ENCODE measurements at places on chromosomes 4 and X. TPM values are rescaled to one million over a fixed set of nuclear protein-coding genes. Genes with fewer than 3 reads are reported as not detected.

Gene RTL5
- total RNA-seq, result 25.6 TPM

- no peak for DNase-seq
- no peaks in the 10 kb centered on the region for H3K36me3 ChIP-seq
- no peak overlapping the region for H3K27ac ChIP-seq
- H3K4me1 ChIP-seq, result no peaks in the 10 kb centered on the region
- no peak overlapping the region for H3K4me3 ChIP-seq
- H3K27me3 ChIP-seq, result no peaks in the 10 kb centered on the region
These were observed 37.6 kb downstream of the ARFIP1 start for GRCh38 chr4:152817331-152817730.

DNA sequence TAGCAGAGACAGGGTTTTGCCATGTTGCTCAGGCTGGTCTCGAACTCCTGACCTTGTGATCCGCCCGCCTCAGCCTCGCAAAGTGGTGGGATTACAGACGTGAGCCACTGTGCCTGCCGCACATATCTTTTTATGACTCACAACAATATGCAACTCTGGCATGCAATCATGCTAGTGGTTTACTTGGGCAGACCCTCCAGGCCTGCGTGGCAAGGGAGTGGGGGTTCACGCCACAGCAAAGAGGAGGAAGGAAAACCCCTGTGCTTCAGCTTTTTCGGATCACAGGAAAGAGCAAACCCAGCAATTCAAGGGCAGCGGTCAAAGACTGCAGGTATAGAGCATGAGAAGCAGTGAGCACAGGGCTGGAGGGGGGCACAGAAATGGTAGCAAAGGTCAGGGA, 48.3 kb upstream of the CD99 start:
- no peak for DNase-seq
- no peaks in the 10 kb centered on the region for H3K36me3 ChIP-seq
- no peak overlapping the region for H3K27ac ChIP-seq
- H3K4me3 ChIP-seq, result no peak overlapping the region
- H3K27me3 ChIP-seq, result no peaks in the 10 kb centered on the region

Gene SLC34A2
- total RNA-seq, result 1.4 TPM

Gene HAND2
- 9.4 TPM for total RNA-seq

Gene PDGFC
- total RNA-seq, result 7.8 TPM

DNA sequence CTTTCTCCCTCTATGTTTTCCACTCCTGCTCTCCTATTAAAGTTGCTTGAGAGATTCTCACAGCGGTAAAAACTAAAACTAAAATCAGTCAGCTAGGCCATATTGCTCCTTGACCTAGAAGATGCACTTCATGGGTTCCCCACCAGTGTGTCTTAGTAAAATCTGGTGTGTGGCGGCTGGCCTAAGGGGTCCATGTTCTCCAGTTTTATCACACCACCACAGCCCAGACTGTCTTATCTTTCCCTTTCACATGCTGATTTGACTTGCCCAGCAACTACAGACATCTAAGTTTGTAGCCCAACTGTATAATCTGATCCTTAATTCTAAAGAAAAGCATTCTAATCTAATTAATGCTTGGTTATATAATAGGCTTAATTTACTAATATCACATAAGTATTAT, 68.0 kb downstream of the ATP8A1 start:
- H3K27ac ChIP-seq, result no peak overlapping the region
- no peaks in the 10 kb centered on the region for H3K4me1 ChIP-seq
- H3K27me3 ChIP-seq, result no peaks in the 10 kb centered on the region
- no peak for DNase-seq
- no peaks in the 10 kb centered on the region for H3K36me3 ChIP-seq
- no peak overlapping the region for H3K4me3 ChIP-seq

GRCh38 chr4:29046186-29046585, 1674.0 kb upstream of the PCDH7 start:
- H3K27me3 ChIP-seq, result no peaks in the 10 kb centered on the region
- DNase-seq, result no peak
- H3K27ac ChIP-seq, result no peak overlapping the region
- H3K4me3 ChIP-seq, result no peak overlapping the region
- H3K36me3 ChIP-seq, result no peaks in the 10 kb centered on the region
- H3K4me1 ChIP-seq, result no peaks in the 10 kb centered on the region

DNA sequence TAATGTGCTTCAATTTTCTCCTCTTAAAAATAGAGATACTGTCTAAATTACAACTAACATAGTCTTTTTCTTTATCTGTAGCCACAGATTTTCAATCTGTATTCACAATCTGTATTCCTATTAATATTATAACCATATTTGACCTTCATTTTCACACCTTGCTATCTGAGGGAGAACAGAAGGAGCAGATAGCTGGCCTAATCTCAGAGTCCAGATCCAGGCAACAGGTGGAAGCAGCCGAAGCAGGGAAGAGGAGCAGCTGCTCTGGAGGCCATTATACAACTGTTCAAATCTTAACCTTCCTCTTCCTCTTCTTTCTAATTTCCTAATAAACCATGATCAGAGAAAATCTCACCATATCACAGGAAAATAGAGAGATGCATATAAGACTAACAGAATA, 14.2 kb downstream of the SEPSECS start:
- no peak for DNase-seq
- H3K27me3 ChIP-seq, result no peaks in the 10 kb centered on the region
- H3K4me1 ChIP-seq, result no peaks in the 10 kb centered on the region
- no peaks in the 10 kb centered on the region for H3K36me3 ChIP-seq
- no peak overlapping the region for H3K4me3 ChIP-seq

Gene MAGEA12
- total RNA-seq, result 8.9 TPM

- H3K36me3 ChIP-seq, result no peaks in the 10 kb centered on the region
- H3K27ac ChIP-seq, result no peak overlapping the region
- no peaks in the 10 kb centered on the region for H3K27me3 ChIP-seq
- no peak for DNase-seq
- no peak overlapping the region for H3K4me3 ChIP-seq
These were observed 3.0 kb upstream of the LAGE3 start for GRCh38 chrX:154481911-154482601.

GRCh38 chrX:16754019-16754418, 32.2 kb upstream of the TXLNG start:
- H3K4me3 ChIP-seq, result no peak overlapping the region
- no peaks in the 10 kb centered on the region for H3K4me1 ChIP-seq
- no peak for DNase-seq
- no peak overlapping the region for H3K27ac ChIP-seq
- H3K36me3 ChIP-seq, result no peaks in the 10 kb centered on the region
- no peaks in the 10 kb centered on the region for H3K27me3 ChIP-seq

Gene IL2
- total RNA-seq, result not detected

DNA sequence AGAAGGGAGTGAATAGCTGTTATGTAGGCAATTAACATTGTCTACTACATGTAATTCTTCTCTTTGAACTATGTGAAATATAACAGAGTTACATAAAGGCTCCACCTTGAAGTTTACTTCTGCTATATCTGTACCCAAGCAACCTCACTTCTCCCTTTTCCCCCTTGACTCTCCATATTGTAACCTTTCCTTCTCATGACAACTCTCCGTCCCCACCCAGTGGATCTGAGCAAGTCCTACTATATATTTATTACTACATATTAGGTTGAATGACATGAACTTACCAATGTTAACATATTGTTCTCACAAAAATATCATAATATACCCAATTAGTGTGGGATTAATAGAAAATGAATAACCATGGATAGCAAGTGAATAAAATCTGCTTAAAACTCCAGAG, 93.2 kb upstream of the ATP8A1 start:
- no peak overlapping the region for H3K4me3 ChIP-seq
- no peaks in the 10 kb centered on the region for H3K27me3 ChIP-seq
- no peaks in the 10 kb centered on the region for H3K36me3 ChIP-seq
- H3K4me1 ChIP-seq, result no peaks in the 10 kb centered on the region

DNA sequence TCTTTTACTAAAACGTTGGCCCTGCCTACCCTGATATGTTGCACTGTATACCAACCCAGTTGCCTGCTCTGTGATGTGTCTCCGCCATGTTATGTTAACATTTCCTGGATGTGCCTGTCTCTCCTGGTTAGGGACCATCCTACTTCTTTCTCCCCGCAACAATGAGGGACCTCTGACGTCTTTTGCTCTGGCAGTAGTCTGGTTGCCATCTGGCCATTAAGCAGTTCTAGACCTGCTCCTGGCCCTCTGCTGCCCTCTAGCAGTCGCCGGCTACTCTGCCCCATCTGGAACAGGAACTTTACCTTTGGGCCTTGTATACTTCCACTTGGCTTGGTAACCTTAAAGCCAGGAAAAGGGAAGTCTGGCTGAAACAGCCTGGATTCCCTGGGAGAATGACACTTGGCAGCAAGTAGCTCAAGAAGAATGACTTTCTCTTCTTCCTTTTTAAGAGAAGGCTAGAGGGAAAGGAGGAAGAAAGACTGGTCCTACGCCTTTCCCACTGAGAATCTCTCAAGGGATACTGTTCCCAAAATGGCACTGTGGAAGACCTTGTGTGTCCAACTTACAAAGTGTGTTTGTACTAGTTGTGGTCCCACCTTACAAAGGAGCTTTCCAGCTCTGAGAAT, 63.5 kb downstream of the GPC3 start:
- H3K27me3 ChIP-seq, result no peaks in the 10 kb centered on the region
- no peaks in the 10 kb centered on the region for H3K36me3 ChIP-seq
- no peak overlapping the region for H3K4me3 ChIP-seq
- H3K4me1 ChIP-seq, result no peaks in the 10 kb centered on the region
- DNase-seq, result peak; percentile 17

Gene RS1
- total RNA-seq, result not detected

- H3K36me3 ChIP-seq, result no peaks in the 10 kb centered on the region
- no peak overlapping the region for H3K27ac ChIP-seq
- no peak for DNase-seq
- H3K27me3 ChIP-seq, result no peaks in the 10 kb centered on the region
- no peaks in the 10 kb centered on the region for H3K4me1 ChIP-seq
- H3K4me3 ChIP-seq, result no peak overlapping the region
These were observed 19.2 kb upstream of the SPCS3 start for GRCh38 chr4:176300565-176300964.

Gene DSPP
- total RNA-seq, result not detected

DNA sequence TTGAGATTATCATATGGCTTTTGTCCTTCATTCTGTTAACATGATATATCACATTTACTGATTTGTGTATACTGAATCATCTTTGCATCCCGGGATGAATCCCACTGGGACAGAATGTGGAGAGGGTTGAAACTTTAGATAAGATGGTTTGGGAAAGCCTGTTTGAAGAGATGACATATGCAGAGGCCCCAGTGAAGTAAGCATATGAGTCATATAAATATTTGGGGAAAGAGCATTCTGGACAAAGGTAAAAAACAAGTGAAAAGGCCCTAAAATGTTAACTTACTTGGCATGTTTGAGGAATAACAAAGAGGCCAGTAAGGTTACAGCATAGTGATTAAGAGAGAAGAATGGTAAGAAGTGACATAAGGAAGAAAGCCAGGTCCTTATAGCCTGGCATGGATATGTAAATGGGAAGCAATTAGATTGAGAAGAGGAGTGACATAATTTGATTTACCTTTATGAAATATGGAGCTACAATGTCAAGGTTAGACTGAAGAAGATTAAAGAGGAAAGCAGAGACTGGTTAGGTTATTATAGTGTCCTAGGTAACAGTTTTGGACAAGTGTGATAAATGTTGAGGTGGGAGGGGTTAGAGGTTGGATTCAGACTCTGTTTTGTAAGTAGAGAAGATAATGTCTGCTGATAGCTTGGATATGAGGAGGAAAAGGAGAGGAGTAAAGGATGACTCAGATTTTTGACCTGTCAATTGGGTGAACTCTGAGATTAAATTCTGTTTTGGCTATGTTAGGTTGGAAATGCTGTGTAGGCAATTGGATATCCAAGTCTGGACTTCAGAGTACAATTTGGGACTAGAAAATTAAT, 54.6 kb upstream of the DRP2 start:
- DNase-seq, result no peak
- no peak overlapping the region for H3K27ac ChIP-seq
- H3K4me1 ChIP-seq, result no peaks in the 10 kb centered on the region
- no peak overlapping the region for H3K4me3 ChIP-seq
- no peaks in the 10 kb centered on the region for H3K36me3 ChIP-seq
- no peaks in the 10 kb centered on the region for H3K27me3 ChIP-seq

- H3K27me3 ChIP-seq, result no peaks in the 10 kb centered on the region
- no peak overlapping the region for H3K4me3 ChIP-seq
- DNase-seq, result no peak
These were observed 232.0 kb upstream of the KLF8 start for GRCh38 chrX:56000174-56000573.

Gene RBM47
- 95.1 TPM for total RNA-seq

Measured in testis (tissue), 5 donors.